ENCODE measurements at places on chromosomes 2 and 18.

DNA sequence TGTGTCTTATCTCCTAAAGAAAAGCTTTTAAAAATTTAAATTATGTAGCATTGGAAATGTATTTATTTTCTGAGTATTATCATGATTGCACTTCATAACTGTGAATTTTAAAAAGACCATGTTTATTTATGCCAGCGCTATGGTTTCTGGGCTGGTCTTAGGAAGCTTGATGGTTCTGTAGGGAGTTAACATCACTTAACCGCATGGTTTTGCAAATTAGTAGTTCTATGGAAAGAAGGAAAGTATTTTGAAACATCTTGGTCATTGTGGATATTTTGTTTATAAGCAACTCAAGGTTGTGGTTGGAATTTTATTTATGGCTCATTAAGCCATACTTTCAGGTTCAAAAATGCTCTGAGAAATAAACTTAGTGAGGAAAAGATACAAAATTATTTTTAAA lies 549.4 kb downstream of the STK39 start:
- DNase-seq = no peak

DNA sequence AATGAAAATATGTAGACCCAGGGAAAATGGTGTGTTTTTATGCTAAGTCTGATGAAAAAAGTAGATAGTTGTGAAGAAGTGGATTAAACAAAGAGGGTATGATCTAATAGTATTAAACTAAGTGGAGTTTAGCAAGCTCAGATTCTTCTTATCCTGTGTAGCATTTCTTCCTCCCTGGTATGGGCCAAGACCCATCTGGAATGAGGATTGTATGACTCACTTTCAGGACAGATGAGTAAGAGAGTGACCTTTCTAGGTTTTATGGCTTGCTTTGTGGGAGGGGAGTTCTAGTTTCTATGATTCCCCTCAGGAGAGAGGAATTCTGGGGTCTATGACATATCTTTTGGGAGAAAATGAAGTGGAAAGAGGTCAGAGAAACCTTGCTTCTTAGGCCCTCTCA lies 550.1 kb downstream of the SPAG16 start:
- no peak for DNase-seq

DNA sequence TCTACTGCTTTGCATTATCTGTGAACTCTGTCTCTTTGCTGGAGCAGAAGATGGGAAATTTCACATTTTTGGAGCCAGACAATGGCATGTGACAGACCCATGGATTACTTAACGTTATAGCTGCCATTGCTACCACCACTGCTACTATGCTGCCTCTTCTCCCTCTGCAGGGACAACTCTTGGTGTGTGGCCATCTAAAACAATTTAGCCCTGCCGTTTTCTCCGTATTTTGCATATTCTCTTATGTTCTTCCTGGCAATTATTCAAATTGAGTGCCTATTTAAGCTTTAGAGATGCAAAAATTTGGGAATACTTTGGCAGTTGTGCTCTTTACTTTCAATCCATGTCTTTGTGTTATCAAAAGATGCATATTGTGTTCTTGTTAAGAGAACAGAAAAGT lies 386.8 kb downstream of the XIRP2 start:
- DNase-seq = no peak

- DNase-seq = no peak
Observed at GRCh38 chr2:241070361-241070760, 31.7 kb downstream of the MTERF4 start.

- no peak for DNase-seq
Observed at GRCh38 chr2:14385043-14385442, 247.5 kb upstream of the LRATD1 start.

DNA sequence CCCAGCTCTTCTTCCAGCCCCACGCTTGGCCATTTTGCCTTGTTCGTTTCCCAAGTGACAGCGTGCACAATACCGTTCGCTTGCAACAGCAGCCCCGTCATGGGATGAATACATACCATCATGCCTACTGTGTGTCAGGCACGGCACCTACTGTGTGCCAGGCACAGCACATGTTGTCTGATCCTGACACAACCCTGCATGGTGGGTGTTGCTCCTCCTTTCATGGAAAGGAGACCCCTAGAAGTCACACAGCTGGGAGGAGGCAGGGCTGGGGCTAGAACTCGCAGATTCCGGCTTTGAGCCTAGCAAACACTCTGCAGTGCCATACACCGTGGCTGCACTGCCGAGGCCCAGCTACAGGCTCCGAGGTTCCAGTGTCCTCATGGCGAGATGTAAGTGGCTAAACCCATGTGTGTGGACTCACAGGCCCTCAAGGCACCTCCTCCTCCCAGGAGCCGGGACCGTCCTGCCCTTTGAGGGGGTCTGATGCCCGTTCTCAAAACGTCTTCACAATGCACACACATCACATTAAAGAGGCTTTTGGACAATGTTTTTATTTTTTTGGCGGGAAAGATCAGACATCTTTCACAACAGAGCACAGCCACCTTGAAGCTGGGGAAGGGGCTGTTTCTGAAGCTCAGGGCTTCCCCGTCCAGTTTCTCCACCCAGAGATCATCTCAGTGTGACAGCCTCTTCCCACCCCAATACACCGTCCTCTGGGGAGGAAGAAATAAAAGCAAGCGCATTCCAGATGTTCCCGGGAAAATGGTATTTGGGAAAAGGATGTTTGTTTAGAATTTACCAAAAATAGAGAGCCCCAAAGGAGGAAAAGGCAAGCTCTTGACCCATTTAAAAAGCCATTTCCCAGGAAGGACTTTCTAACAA lies 64.9 kb downstream of the HS1BP3 start:
- DNase-seq = no peak

DNA sequence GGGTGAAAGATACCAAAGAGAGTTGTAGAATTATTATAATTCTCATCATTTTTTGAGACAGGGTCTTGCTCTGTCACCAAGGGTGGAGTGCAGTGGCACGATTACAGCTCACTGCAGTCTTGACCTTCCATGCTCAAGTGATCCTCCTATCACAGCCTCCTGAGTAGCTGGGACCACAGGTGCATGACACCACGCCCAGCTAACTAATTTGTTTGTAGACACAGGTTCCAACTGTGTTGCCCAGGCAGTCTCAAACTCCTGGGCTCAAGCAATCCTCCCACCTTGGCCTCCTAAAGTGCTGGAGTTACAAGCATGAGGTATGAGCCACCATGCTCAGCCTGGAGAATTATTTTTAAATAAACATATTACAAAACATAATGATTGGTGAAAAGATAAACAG lies 92.8 kb upstream of the MSH6 start:
- no peak for DNase-seq

- DNase-seq = no peak
Observed at GRCh38 chr2:56382466-56382865, 198.7 kb downstream of the CCDC85A start.

GRCh38 chr18:42163321-42163720 lies 208.3 kb downstream of the PIK3C3 start:
- DNase-seq = no peak

GRCh38 chr18:11005528-11005927 lies 143.8 kb downstream of the PIEZO2 start:
- DNase-seq = no peak

- no peak for DNase-seq
Observed at GRCh38 chr2:191686066-191686465, 8.1 kb downstream of the NABP1 start.

DNA sequence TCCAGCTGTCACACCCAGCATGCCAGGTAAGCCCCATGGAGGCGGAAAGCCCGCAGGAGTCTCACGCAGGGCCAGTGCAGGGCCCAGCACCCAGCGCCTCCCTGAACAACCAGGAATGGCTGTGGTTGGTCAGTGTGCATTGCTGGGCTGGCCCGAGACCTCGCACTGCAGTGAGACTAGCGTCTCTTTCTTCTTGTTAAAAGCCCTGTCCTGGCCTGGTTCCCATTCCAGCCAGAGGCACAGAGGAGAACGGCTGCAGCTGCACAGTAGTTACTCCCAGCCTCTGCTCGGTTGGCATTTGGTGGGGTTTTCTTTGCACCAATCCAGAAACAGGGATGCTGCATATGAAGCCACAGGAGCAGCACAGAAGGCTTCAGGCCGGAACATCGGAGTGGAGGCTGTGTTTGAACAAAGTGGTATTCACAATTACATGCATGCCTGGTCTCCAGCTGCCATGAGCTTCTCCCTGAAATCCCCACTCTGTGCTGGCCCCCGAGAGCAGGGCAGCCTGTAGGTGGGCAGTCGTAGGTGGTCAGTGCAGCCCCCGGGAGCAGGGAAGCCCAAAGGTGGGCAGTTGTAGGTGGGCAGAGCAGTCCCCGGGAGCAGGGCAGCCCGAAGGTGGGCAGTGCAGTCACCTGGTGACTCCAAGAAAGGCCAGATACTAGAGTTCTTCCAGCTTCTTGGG lies 163.7 kb upstream of the PXDN start:
- DNase-seq = no peak

DNA sequence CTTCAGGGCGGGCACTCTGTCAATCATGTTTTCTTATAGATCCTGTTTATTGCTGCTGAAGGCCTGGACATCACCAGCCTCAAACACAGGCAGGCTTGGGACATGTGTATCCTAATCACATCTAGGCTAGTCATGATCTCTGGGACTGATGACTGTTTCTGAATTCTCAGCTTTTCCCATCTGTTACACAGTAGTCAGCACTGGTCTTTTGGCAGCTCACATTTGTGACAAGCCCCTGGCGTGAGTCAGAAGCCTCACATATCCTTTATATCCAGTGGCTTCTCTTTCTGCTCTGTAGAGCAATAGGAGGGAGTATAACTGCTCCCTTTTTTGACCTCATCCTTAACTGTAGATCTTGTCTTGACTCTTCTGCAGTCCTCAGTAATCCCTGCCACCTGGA lies 4.5 kb downstream of the SEMA4F start:
- no peak for DNase-seq

DNA sequence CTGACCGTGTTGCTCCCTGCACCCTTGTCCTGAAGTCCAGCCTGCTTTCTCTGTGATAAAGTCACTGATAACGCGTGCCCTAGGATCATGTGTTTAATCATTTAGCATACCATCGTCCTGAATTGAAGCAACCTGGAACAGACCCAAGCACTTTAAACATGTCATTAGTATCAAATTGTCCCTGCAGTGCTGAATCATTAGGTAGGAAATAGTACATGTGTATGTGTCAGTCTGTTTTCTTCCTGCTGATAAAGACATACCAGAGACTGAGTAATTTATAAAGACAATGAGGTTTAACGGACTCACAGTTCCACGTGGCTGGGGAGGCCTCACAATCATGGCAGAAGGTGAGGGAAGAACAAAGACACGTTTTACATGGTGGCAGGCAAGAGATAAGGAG lies 2.8 kb downstream of the ASB18 start:
- DNase-seq = no peak

GRCh38 chr2:169827272-169828140 lies at the start of gene UBR3:
Gene UBR3 (plus strand): TSS chr2:169827454. CDS start chr2:169827508, 54 bp downstream.
- peak; percentile 80 for DNase-seq

DNA sequence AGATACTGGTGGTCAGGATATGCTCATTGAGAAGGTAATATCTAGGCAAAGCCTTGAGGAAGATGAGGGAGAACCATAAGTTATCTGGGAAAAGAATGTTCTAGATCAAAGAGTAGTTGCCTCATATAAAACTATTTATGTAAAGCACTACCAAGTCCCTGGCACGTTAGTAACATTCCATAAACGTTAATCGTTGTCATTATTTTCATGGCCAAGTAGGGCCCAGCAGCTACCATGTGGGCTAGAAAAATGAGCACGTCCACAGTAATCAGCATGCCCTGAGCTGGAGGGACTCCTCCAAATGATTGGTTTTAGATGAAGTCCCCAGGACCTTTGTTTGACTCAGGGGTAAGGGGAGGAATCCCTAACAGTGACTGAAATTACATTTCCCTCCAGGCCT lies 32.7 kb upstream of the AFTPH start:
- DNase-seq = no peak

DNA sequence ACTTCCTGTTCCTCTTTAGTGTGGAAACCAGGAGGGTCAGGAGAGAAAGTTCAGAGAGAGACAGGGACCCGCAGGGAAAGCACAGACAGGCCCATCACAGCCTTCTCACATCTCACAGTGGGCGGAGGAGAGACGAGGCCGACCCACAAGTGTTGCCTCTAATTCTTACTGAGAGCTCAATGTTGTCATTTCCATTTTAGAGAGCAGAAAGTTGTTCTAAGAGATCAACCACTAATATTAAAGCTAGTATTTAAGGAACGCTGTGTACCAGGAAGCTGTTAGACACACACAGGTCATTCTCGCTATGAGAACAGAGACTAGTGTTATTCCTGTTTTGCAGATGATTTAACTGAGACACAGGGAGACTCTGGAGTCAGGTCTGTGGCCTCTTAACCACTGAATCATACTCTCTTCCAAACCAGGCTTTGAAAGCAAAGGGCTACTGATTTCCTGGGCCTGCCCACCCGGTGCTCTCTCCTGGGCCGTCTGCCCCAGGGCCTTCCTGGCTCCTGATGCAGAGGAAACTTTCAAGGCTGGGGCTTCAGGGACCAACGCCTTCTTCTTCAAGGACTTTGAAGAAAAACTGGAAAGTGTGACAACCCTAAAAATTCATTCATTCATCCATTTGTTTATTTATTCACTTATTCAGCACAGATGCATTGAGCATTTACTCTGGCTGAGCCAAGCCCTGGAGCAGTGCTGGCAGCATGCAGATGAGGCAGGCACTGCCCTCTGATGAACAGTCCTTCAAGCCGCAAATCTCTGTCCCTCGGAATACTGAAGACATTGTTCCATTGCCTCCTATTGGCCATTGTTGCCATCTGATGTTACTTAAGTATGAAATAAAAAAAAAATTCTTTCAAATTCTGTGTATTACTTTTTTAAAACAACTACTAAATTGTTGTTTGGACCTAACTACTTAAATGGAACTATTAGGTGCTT lies 37.2 kb upstream of the BIN1 start:
- no peak for DNase-seq
